ENCODE measurements at places on chromosomes 2 and 18. TPM values are rescaled to one million over a fixed set of nuclear protein-coding genes. Genes with fewer than 3 reads are reported as not detected.

SCN7A gene
- 0.10 TPM for polyA plus RNA-seq

DPP4 gene
- 1.0 TPM for polyA plus RNA-seq

CNTNAP5 gene
- 0.50 TPM for polyA plus RNA-seq

RUFY4 gene
- polyA plus RNA-seq, result 0.89 TPM

PLCD4 gene
- 1.7 TPM for polyA plus RNA-seq

DNA sequence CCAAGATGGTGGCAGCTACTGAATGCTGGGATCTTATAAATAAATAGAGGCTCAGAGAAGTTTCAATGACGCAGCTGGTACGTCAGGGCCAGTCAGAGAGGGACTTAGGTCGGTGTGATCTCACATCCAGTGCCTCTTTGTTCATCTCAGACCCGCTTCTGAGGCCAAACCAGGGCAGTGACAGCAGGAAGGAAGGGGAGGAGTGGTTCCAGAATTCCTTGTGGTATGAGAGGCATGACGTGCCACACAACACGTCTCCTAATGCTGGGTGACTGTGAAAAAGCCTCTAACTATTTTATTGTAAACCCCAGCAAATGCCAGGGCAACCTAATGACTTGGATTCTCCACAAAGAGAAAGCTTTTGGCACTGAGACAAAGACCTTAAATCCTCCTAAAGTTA lies 423.3 kb downstream of the LPIN1 start:
- H3K4me3 ChIP-seq, result no peak overlapping the region
- DNase-seq, result no peak
- no peaks in the 10 kb centered on the region for H3K36me3 ChIP-seq
- no peaks in the 10 kb centered on the region for H3K27me3 ChIP-seq
- H3K4me1 ChIP-seq, result no peaks in the 10 kb centered on the region
- no peak overlapping the region for H3K27ac ChIP-seq

DNA sequence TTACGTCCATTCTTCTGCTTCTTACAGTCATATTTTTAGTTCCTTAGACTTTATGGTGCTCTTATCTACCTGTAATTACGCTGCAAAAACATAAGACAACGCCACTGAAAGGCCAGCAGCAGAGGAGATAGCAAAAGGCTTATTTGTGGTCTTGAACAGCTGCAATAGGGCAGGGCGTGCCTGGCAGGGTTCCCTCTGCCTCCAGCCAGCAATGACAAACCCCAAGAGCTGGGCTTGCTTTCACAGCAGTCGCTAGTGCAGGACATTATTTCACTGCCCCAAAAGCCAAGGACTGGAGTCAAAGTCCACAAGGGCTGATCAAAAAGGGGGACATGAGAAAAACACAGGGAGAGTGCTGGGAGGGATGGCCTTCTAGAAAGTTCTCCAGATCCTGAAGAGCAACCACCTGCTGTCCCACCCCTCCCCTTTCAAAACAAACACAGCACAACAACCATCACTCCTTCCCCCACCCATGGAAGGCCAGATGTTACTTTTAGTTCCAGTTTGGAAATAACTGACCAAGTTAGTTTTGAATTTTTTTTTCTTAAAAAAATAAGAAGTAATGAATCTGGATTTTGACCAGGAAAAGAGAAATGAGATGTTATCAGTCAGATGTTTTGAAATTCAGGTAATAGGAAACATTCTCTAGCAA lies 127.8 kb downstream of the RBMS1 start:
- H3K27me3 ChIP-seq, result no peaks in the 10 kb centered on the region
- peaks cover 32% of the 10 kb centered on the region for H3K4me1 ChIP-seq
- H3K36me3 ChIP-seq, result no peaks in the 10 kb centered on the region
- no peak for DNase-seq
- no peak overlapping the region for H3K4me3 ChIP-seq

DNA sequence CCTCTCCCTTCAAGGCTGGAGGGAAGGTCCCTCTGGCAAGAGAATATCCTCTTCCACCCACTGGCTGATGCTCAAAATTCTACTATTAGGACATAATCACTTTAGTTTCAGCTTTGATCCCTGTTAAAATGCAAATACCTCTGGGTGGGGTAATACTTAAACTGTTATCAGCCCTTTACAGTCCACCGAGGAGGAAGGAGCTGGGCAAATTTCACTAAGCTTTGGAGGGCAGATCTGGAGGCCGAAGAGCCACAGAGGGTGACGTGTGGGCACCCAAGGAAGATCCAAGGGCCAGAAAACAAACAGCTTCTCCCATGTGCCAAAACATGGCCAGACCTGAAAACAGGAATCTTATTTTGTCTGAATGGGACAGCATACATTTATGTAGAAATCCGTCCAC lies 74.6 kb upstream of the BCL11A start:
- H3K27ac ChIP-seq, result no peak overlapping the region
- H3K27me3 ChIP-seq, result no peaks in the 10 kb centered on the region
- H3K36me3 ChIP-seq, result no peaks in the 10 kb centered on the region
- H3K4me3 ChIP-seq, result no peak overlapping the region

- peaks cover 5% of the 10 kb centered on the region for H3K4me1 ChIP-seq
- H3K27me3 ChIP-seq, result no peaks in the 10 kb centered on the region
- peaks cover 2% of the 10 kb centered on the region for H3K36me3 ChIP-seq
- no peak overlapping the region for H3K4me3 ChIP-seq
These were observed 62.9 kb downstream of the DIS3L2 start for GRCh38 chr2:232024457-232024856.

DNA sequence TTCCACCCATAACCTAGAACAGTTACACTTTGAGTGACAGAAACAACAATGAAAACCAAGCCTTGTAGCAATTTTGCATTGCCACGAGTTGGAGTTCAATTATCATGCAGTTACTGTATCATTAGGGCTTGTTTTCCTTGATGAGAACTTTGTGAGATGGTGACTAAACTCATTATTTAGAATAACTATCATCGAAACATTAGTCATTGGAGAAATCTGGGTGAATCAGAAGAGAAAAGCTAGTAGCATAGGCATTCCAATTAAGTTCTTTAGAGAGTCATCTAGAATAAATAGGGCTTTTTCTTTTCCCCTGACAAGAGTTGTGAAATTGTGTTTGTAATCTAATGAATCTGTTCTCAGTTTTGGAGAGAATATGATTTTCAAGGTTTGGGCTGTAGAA lies 122.8 kb upstream of the DOCK10 start:
- H3K27ac ChIP-seq, result no peak overlapping the region
- H3K4me3 ChIP-seq, result no peak overlapping the region
- no peaks in the 10 kb centered on the region for H3K4me1 ChIP-seq
- H3K27me3 ChIP-seq, result no peaks in the 10 kb centered on the region
- no peaks in the 10 kb centered on the region for H3K36me3 ChIP-seq

Measured in GM23338 (cell line).